ENCODE measurements at places on chromosomes 6 and 20.

GRCh38 chr6:164286011-164286410, 871.5 kb downstream of the QKI start:
- no peak for DNase-seq

DNA sequence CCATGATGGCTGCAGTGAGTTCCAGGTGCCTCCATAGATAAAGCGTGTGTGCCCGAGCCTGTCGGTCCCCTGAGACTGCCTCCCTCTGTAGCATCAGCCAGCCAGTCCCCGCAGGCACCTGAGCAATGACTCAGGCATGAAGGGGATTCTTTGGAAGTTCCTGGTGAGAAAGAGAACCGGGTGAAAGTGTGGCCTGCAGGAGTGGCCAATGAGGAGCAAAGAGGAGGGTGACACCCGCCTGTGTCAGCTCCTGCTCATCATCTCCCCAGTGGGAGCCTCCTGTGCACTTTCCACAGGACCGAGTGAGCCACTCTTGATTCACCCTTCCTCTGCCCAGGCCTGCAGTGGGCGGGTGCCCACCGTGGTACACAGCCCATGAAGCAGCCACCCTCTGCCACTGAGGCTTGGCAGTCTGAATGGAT, 71.2 kb upstream of the PTPN1 start:
- peak; percentile 64 for DNase-seq

DNA sequence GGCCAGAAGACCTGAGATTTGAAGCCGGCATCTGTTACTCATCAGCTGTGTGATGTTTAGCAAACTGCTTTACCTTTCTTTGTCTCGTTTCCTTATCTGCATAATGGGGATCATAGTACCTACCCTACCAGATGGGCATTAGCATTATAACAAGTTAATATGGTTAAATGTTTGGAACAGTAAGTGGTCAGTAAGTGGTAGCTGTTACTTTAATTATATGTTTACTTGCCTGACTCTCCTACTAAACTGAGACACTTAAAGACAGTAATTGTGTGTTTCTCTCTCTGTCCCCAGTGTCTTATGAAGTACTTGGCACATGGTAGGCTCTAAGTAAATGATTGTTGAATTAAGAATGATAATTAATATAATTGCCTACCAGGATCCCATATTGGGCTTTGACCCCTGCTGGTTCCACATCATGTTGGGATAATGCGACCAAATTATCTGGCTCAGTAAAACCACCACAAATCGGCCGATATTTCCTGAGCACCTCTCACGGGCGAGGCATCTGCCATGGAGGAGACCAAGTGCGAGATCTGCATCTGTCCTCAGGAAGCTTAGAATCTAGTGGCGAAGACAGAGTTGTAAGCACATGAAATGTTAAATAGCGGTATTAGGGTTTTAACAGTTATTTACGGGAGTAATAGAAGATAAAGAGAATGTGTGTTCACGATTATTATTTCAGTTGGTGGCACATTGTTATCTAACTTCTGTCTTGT, 31.4 kb downstream of the PTK7 start:
- DNase-seq = no peak

DNA sequence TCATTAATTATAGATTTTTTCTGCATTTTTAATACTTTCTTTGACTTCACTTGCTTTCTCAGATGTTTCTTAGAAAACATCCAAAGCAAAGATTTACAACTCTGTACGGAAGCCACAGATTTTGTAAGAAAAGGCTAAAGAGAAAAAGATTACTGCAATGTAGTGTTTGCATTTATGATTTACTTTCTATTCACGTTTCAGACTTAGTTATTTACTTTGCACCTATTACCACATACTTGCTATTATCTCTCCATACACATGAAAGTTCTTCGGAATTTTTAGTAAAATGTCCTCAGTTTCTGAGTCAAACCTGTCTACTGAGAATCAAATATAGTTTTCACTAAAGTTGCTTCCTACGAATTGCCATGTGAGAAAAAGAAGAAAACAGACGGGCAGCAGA, 22.2 kb upstream of the PHACTR2 start:
- no peak for DNase-seq

DNA sequence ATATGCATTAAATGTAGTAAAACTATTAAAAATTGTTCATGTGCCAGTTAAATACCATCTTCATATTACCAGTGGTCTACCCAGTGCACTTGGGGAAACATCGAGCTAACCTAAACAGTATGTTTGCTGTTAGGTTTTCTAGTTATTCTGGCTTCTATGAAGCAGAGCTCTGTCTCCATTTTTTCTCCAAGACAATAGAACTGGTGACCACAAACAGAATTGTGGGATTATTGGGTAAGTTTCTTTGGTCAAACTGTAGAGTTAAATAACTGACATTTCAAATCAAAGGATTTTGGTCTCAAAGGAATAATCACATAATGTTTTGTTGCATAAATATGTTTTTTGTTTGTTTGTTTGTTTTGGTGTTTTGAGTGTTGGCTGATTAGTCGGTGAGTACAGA, 40.5 kb upstream of the EDN3 start:
- DNase-seq = no peak

DNA sequence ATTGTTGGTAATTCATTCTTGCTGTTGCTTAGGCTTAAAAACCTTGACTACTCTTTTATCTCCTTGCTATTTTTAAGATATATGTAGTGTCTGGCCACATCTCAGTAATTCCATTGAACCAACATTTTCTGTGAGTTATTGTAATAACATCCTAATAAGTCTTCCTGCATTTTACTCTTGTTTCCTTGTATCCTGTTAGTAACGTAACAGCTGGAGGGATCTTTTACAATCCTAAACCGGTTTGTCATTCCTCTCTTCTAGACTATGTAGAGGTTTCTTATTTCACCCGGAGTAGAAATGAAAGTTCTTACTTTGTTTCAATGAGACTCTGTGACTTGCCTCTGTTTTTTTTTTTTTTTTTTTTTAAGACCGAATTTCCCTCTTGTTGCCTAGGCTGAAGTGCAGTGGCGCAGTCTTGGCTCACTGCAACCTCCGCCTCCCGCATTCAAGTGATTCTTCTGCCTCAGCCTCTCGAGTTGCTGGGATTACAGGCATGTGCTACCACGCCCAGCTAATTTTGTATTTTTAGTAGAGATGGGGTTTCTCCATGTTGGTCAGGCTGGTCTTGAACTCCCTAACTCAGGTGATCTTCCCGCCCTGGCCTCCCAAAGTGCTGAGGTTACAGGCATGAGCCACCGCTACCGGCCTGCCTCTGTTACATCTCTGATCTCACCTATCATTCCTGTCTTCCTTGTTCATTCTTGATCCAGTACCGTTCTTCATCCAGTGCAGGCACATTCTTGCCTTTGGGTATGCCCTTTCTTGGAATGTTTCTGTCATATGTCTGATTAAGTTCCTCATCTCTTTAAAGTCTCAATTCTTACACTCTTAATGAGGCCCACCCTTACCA, 44.7 kb downstream of the NCOA3 start:
- no peak for DNase-seq

DNA sequence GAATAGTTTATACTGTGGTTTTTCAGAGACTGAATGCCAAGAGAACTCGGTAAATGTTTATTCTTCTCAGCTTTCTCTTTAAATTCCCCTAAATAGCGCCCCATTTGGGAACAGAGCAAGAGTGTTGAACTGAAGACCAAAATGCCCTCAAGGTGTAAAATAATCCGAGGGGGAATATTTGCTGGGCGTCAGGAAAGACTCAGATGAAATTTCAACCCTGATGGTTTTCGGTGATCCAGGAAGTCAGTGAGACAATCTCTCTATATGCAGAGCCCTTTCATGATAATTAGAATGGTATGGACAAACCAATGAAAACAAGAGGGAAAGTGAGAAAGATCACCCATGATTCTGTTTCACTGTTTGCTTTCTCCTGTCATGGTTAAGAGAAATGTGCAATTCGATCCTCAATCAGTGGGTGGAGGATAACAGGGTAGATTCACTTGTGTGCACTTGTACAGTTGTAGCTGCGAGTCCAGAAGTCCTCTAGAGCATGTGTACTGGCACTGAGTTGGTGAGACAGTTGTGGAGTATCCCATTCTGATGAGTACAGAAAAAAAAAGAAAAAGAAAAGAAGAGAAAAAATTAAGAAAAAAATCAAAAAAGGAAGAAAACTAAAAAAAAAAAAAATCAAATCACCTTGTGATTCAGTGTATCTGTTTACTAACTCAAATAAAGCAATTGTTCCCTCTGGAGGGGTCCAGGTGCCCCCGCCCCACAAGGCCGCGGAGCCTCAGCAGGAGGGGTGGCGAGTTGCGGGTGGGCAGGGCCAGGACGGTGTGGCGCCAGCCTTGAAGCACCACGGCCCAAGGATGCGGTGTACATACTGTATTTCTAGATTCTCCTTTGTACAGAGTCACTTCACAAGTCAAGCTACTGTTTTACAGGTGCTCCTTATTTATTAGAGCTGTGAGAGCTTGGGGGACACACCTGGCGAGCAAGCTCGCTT, 164.9 kb downstream of the SCML4 start:
- no peak for DNase-seq

GRCh38 chr6:43231053-43231452, 1.8 kb upstream of the DNPH1 start:
- DNase-seq = no peak

DNA sequence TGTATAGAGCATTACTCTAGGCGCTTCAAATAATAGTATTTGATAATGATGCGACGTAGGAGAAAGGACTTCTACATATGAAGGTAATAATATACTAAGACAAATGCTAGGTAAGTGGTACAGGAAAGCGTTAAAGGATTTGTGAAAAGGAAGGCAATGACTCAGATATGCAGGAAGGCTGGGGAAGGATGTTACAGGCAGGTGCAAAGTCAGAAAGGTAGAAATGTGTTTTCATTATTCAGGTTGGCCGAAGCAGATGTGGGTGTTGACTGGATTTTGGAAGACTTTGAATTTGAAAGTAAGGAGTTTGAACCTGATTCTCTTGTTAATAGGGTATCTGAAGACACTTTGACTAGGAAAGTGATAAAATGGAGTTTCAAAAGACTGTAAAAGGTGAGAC, 51.0 kb downstream of the STK4 start:
- no peak for DNase-seq

DNA sequence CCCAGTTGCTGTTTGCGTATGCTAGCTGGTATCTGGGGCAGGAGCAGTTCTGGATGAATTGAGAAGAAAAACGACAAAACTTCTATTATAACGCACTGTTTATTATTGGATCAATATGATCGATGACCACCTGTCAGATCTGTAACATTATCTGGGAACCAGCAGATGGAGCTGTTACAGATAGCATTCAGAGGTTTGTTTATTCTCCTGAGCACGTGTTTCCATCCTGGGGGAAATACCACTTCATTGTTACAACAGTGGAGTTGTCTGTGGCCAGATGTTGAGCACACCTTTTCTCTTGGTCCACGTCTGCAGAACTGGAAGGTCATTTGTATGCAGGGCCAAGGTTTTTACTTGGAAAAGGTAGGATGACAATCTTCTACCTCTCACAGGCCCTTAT, 16.0 kb upstream of the NKX2-2 start:
- DNase-seq = no peak

- DNase-seq = no peak
Observed at GRCh38 chr20:48002517-48002970, 217.3 kb upstream of the SULF2 start.

DNA sequence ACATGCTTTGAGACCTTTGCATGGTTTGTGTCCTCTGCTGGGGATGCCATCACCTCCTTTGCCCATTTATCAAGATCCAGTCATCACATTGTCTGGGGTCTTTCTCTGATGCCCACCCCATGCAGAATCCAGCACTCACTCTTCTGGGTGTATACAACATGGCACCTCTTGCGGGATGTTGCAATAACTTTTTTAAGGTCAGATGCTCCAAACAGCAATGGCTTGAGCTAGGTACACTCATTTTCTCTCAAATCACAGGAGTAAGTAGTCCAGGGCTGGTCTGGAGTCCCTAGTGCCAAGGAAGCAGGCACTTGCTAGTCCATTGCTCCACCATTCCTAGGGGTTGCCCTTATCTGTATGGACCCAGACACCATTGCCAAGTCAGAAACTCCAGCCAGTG, 196.6 kb upstream of the KCNG1 start:
- no peak for DNase-seq

DNA sequence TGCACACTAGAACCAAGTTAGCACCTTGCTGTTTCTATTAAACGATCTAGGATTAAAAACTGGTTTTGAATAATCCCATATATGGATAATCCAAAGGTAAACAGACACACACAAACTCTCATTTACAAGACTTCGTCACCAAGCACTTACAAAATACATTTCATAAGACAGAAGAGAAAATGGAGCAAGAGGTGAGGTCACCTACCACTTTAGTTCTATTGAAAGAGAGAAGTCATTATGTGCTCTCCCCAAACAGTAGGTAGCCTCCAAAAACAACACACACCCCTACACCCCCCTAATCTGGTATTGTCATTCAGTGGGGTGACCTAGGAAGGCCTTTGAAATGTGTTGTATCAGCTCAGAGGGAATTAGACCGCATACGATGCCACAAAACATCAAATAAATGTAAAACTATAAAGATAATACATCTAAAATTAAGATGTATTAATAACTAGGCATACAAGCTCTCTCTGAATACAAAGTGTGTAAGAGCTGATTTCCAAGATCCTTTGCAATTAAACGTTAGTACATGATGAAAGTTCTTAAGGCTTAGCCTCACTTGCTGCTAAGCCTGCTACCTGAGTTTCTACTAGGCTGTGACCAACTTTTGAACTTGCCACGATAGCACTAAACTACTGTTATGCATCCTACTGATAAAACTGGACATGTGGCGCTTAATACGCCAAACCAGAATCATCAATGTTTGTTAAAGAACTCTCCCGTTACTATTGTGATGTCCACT, 1.6 kb downstream of the SRPK1 start:
- DNase-seq = no peak

- no peak for DNase-seq
Observed at GRCh38 chr6:27286141-27286540, 25.9 kb downstream of the POM121L2 start.

GRCh38 chr20:24674921-24675605, 205.6 kb downstream of the SYNDIG1 start:
- no peak for DNase-seq

DNA sequence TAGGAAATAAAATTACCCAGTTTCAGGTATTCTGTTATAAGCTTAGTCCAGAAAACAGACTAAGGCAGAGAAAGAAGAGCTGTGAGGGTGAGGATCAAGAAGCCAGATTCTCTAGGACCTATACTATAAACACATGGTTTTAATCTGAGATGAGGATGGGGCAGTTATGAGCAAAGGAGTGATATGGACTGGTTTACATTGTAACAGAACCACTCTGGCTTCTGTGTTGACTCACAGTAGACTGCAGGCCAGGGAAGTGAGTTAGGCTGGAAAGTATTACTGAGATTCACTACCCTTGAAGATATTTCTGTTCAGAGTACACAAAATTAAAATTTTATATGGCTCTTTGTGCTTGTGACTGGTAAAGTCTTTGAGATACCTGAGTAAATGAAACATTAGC, 3.2 kb upstream of the RWDD1 start:
- DNase-seq = no peak

GRCh38 chr6:101286146-101286545, 107.4 kb upstream of the GRIK2 start:
- DNase-seq = no peak

DNA sequence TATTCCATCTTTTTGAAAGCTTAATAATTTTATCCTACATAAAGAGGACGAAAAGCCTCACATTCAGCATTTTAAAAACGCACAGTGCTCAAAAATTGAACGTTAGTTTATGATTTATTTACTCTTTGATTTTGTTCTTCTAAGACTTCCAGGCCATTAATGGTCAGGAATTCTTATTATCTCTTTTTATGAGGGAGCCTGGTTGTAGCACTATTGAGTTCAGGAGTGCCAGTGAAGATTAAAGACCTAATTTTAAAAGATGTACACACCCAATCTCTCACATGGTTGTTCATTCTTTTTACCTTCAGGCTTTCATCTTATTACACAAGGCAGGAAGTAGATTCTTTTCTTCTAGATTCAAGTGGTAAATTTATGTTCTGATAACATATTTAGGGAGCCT, 68.6 kb downstream of the HDDC2 start:
- no peak for DNase-seq

GRCh38 chr6:13278991-13279390, 49.3 kb downstream of the TBC1D7 start:
- DNase-seq = no peak
